ENCODE measurements at places on chromosomes 6 and 20. TPM values are rescaled to one million over a fixed set of nuclear protein-coding genes. Genes with fewer than 3 reads are reported as not detected.

GRCh38 chr20:3887876-3888620 is 1.1 kb upstream of the PANK2 start:
- H3K27ac ChIP-seq: peak overlapping the region; percentile 87
- peak overlapping the region; percentile 92 for H3K4me3 ChIP-seq
- H3K36me3 ChIP-seq: no peaks in the 10 kb centered on the region

HAO1 gene
- not detected for total RNA-seq

PFDN4 gene
- total RNA-seq: 105 TPM

GPX5 gene
- total RNA-seq: not detected

- no peak overlapping the region for H3K27ac ChIP-seq
- DNase-seq: peak; percentile 65
- H3K27me3 ChIP-seq: no peaks in the 10 kb centered on the region
- H3K36me3 ChIP-seq: no peaks in the 10 kb centered on the region
Measured at GRCh38 chr6:89161326-89162046, 15.6 kb downstream of the PM20D2 start.

- H3K27me3 ChIP-seq: no peaks in the 10 kb centered on the region
- no peaks in the 10 kb centered on the region for H3K36me3 ChIP-seq
- H3K27ac ChIP-seq: no peak overlapping the region
Measured at GRCh38 chr20:48364055-48364454, 463.7 kb downstream of the PREX1 start.

VGLL2 gene
- 0.12 TPM for total RNA-seq

GSTA3 gene
- not detected for total RNA-seq

All from GM23338 (cell line).